Testis (tissue), 5 donors: ENCODE measurements at places on chromosomes 16 and 17.

GRCh38 chr16:20327444-20328041, at the start of gene GP2:
Gene GP2 (minus strand): TSS chr16:20327513. CDS start chr16:20326431, 1,082 bp downstream.
- DNase-seq = no peak

DNA sequence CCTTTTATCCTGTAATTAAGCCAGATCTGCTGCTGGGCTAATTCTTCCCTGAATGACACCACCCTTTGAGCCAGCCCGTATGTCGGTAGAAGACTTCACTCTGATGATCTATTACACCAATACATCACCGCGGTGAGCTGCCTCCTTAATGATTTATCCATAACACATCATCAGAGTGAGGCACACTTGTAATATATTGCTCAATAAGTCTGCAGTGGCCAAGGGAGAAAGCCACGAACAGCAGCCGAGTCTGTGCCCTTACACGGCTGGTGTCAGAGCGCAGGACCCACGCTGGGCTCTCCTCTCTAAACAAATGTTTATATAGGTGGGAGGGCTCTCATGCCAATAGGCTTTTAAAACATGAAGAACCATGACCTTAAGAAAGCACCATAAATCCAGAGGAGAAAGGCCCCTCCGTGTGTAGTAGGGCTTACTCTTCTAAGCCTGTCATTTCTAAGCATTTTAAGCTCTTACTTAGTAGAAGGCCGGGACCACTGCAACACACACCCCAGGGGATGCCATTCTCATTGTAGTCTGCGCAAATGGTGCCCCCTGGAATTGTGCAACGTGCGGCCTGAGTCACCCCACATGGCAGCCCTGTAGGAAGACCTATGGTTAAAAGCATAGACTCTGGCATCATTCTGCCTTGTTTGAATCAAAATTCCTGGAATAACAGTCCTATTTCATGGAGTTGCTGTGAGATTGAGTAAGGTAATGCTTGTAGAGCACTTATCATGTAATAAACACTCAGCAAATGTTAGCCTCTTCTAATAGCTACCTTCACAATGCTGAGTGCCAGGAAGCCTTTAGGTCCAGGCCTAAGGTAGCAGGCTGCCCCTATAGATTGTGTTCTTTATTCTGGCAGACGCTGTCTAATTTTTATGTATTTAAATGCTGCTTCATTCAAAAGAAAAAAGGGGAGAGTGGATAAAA, 26.1 kb downstream of the MRPS23 start:
- no peak for DNase-seq

DNA sequence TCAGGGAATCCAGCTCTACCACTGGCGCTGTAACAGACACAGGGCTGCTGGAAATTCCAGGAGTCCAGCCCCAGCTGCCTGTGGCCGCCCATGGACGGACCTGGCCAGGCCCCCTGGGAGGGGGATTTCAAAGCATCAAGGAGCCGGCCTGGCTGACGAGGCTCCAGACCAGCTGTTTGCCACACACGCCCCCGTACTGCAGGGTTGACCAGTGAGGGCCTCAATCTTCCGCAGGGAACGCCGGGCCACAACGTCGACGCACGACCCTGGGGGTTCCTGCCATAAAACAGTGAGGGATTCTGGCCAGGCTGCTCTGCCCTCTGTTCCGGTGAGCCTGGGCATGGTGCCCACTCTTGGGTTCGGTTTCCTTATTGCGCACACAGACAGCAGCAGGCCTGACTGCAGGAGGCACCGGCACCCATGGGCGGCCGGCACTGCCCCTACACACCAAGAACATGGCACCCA, 3.7 kb downstream of the LMF1 start:
- DNase-seq = no peak

DNA sequence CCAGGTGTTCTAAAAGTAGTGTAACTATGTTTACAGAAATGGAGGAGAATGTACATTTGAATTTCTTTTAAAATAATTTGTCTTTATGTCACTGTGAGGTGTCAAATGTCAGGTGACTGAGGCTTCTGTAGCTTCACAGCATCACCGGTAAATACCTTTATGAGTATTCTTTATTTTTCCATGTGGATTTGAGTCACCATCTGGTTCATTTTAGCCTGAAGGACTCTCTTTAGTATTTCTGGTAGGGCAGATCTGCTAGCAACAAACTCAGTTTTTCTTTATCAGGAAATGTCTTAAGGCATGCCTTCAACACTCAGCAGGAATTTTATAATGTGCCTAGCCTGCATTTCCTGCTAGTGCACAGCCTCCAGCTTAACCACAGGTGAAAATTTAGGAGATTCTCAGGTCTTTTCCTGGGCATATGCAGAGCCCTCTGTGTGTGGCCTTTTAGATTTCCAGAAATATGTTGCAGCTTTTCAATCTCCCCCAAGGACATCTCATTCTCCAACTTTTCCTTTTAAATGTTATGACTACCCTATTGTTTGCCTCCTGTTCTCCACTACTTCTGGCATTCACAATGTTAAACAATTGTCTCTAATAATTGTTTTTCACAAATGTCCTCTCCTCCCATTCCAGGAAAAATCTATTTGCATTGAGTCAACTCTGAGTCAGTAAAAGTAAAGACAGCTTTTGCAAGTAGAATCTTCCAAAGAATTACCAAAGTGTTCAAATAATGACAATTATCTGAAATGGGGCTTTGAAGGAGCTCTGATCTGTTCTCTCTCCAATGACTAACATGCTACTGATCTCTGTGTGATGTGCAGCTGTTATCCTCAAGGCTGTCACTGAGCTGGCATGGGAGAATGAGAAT, 239.4 kb upstream of the CPHXL start:
- no peak for DNase-seq

DNA sequence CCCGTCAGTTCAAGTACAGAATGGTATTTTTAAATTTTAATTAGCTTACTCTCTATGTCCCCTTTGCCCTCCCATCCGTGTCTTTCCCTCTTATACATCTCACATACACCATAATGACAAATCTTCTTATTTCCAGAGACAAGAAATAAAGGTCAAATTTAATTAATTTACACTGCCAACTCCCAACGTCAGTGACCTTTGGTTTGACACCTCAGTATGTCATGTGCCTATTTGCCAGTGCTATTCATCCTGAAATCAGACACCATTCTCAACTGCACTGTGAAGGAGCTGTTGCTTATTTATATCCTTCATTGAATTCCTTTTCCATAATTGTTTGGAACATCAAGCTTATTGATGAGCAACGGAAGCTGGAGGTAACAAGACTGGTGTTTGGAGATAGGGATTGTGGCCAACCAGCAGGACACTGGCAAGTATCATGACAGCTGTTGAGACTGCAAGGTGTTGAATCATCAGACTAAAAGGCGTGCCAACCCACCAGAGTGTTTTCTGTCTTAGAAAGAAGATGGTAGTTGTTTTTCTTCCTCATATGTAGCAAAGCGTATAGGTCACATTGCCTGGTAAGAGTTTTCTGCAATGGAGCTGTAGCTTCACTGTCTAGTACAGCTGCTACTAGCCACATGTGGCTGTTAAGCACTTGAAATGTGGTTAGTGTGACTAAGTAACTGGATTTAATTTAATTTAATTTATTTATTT, 12.5 kb downstream of the CALCOCO2 start:
- DNase-seq = no peak
